Fibroblast of the aortic adventitia (primary cell): ENCODE measurements at places on chromosomes 2 and 18. TPM values are rescaled to one million over a fixed set of nuclear protein-coding genes. Genes with fewer than 3 reads are reported as not detected.
A peak's percentile ranks its signal among the peaks of the same experiment; 100 is the strongest.

UGT1A4 gene
- not detected in 2 replicates for total RNA-seq

ALLC gene
- not detected in 2 replicates for total RNA-seq

LRP2 gene
- total RNA-seq: 0.41 TPM in 1 of 2 replicates, not detected in the other

DNA sequence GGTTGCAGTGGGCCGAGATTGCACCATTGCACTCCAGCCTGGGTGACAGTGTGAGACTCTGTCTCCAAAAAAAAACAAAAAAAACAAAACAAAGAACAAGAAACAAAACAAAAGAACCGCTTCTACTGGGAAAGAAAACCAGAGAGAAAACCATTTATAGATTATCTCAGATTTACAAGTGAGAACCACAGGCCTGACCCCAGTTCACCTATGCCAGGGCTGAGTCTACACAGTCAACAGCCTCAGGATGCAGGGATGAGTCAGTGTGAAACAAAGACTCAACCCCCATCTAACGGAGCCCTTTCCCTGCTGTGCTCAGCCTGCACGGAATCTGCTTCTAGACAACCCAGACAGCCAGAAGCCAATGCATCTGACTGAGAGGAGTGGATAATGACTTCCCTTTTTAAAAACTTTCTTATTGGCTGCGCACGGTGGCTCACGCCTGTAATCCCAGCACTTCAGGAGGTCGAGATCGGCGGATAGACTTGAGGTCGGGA is 25.5 kb upstream of the YWHAQ start:
- peak; percentile 90 for DNase-seq

DNA sequence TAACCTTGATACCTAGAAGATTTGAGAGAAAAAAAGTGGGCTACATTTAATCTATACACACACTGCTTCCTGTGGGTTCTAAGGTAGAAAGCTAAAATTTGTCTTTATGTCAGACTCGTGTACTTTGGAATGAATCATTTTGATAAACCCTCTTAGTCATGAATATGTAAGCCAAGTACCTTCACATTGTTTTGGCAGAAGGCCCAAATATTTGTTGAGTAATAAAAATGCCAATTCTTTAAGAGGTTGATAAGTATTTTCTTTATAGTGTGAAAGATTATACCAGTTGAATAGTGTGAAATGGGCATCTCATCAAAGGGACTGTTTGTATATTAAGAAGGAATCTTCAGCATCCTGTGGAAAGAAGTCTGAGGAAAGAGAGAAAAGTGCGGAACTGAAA is 1464.7 kb upstream of the ZEB2 start:
- peak; percentile 90 for DNase-seq

DNA sequence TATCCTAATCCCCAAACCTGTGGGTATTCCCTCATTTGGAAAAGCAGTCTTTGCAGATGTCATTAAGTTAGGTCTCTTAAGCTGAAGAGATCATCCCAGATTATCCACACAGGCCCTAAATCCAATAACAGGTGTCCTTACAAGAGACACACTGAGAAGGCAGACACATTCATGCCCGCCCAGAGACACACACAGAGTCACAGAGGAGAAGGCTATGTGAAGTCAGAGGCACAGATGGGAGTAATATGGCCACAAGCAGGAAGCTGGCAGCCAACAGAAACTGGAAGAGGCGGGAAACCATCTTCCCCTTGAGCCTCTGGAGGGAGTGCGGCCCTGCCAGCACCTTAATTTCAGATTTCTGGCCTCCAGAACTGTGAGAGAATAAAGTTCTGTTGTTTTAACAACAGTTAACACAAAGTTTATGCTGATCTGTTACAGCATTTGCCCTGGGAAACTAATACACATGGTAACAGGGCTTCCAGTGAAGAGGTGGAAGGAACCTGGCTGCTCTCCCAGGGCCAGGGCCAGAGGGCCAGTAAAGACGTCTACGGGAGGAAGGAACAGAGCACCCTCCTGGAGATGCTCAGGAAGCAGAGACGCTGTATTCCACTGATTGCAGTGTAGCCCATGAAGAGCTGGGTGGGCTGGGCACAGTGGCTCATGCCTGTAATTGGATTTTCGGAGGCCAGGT is 217.5 kb downstream of the GLI2 start:
- no peak for DNase-seq

DNA sequence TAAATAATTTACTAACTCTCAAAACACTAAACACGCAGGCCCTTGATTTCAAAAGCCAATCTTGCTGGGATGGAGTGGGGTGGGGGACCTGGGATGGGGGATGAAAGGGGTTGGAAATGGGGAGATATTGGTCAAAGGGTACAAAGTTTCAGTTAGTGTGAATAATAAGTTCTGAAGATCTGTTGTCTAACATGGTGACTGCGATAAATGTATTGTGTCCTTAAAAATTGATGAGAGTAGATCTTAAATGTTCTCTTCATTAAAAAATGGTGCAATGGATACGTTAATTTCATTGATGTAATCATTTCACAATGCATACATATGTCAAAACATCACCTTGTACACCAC is 505 bp upstream of the ACYP2 start:
- no peak for DNase-seq

DNA sequence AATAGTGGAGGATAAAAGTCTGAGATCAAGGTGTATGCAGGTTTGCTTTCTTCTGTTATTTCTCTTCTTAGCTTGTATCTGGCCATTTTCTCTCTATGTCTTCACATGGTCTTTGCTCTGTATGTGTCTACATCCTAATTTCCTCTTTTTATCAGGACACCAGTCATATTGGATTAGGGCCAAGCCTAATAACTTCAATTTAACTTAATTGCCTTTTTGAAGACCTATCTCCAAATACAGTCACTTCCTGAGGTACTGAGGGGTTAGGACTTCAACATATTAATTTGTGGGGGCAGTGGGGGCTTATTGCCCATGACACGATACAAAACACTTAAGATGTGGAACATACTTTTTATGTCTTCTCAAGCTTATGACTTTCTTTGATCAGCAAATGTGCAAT is 632.9 kb upstream of the CELF4 start:
- DNase-seq: no peak

DNA sequence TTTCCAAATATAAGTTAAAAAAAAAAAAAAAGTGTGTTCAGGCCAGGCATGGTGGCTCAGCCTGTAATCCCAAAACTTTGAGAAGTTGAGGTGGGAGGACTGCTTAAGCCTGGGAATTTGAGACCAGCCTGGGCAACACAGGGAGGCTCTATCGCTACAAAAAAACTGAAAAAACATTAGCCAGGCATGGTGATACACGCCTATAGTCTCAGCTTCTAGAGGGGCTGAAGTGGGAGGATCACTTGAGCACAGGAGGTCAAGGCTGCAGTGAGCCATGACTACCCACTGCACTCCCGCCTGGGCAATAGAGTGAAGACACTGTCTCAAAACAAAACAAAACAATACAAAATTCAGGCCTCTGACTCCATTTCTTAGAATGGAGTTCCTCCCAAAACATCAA is 9.2 kb downstream of the USP37 start:
- no peak for DNase-seq

GRCh38 chr2:61639721-61640120 is 101.6 kb upstream of the XPO1 start:
- DNase-seq: no peak

DNA sequence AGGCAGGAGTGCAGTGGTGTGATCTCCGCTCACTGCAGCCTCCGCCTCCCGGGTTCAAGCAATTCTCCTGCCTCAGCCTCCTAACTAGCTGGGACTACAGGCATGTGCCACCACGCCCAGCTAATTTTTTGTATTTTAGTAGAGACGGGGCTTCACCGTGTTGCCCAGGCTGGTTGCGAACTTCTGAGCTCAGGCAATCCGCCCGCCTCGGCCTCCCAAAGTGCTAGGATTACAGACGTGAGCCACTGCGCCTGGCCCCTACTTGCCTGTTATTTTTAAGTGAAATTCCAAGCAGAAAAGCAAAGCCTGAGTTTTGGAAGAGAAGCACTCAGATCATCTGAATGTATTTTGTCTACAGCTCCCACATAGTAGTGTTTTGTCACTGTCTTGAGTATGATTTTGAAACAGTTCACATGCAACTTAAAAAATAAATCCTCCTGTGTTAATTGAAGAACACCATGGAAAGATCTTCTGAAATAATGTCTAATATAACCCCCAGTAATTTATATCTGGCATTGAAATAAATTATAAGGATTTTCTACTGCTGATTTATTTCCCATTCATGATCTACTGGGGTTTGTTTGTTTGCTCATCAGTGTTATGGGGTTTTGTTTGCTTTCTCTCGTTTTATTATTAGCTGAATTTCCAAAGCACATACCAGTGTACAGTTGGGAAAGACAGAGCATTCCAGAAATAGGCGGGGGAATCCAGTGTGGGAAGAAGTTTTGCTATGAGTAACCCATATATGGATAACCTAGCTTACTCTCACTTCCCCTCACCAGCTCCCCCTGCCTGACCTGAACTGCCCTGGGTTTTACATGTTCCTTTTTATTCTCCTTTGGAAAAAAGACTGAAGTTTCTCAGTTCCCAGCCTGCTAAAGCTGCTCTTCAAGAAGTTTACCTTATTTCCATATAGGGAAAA is 80.1 kb upstream of the MAP3K20 start:
- peak; percentile 88 for DNase-seq

DNA sequence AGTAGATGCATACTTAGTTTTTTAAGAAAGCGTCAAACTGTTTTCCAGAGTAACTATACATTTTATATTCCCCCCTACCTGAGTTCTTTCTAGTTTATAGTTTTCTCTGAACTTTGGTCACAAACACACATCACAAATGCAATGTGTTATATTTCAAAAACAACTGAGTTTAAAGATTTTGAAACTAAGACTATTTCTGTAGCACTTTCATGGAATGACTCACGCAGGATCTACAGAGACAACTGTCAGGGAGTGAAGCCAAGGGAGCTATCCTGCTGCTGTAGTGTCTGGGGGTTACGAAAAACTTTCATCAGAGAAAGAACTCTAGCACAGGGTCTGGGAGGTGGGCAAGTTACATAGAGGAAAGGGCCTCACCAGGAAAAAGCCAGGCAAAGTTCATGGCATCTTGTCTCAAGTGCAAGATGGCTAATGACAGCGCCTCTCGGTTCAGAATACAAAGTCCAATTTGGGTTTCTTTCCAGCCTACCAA is 66.8 kb downstream of the UXS1 start:
- no peak for DNase-seq

DNA sequence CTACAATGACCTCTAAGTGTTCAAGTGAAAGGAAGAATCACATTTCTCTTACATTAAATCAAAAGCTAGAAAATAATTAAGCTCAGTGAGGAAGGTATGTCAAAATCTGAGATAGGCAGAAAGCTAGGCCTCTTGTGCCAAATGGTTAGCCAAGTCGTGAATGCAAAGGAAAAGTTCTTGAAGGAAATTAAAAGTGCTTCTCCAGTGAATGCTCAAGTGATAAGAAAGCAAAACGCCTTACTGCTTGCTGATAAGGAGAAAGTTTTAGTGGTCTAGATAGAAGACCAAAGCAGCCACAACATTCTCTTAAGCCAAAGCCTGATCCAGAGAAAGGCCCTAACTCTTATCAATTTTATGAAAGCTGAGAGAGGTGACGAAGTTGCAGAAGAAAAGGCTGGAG is 932.3 kb upstream of the ACVR2A start:
- DNase-seq: no peak
